ENCODE measurements at places on chromosomes 12 and 14.

DNA sequence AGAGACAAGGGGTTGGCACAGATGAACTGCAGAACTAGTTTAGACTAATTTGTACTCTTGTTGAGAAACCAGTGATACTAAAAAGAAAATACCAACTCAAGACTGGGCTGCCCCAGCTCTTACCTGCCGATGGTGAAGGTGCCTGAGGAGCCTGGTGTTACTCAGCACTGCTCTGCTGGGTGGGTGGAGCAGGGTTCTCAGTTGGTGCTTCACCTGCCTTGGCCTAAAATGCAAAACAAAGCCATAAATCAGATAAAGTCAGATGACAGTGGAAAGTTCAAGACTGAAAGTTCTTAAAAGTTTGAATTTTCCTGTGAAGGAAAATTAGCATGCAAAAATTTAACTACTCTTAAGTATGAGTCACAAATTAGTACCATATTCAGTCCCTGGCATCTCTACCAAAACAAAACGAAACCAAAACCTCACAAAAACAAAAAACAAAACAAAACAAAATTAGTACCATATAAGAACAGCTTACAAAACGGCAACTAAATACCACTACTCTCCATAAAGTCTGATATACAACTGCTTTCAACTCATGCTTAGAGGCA is 21.9 kb downstream of the YBX3 start:
- DNase-seq, result no peak

DNA sequence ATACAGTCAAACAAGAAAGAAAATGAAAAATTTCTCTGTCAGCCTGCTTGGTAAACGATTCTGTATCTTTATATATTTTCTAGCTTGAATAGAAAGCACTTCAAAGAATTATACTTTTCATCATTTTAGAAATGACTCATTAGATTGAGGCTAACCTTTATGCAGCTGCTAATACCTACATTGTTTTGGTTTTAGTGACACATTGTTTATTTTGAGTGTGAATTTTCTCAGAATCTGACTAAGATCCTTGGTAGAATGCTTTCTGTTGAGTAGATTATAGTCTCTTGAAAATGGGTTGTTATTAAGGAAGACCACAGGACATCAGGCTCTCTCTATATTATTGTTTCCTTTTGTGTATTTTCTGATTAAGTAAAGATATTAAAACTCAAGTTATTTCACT is at the start of gene PMCH:
TSS of gene PMCH (minus strand) at position 45 of the 400 bp plus-strand sequence. CDS start 63 bp downstream, outside the sequence.
- DNase-seq, result no peak

DNA sequence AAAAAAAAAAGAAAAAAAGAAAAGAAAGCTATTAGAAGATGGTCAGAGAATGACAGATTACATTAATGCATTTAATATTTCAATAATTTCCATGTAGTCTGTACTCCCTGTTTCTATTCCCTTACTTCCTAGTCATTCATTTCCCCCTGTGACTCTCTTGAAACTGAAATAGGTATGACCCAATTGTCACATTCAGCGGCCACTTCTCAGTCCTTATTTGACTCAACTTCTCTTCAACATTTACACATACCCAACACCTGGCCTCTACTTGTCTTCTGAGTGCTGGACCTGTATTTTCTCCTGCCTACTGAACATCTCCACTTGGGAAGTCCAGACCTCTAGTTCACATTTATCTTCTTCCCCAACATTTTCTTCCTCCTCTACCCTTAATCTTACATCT is 7.2 kb downstream of the EEA1 start:
- no peak for DNase-seq

GRCh38 chr14:29629839-29630238 is 297.8 kb downstream of the PRKD1 start:
- DNase-seq, result no peak

GRCh38 chr12:109473006-109473405 is 4.1 kb downstream of the KCTD10 start:
- DNase-seq, result no peak

DNA sequence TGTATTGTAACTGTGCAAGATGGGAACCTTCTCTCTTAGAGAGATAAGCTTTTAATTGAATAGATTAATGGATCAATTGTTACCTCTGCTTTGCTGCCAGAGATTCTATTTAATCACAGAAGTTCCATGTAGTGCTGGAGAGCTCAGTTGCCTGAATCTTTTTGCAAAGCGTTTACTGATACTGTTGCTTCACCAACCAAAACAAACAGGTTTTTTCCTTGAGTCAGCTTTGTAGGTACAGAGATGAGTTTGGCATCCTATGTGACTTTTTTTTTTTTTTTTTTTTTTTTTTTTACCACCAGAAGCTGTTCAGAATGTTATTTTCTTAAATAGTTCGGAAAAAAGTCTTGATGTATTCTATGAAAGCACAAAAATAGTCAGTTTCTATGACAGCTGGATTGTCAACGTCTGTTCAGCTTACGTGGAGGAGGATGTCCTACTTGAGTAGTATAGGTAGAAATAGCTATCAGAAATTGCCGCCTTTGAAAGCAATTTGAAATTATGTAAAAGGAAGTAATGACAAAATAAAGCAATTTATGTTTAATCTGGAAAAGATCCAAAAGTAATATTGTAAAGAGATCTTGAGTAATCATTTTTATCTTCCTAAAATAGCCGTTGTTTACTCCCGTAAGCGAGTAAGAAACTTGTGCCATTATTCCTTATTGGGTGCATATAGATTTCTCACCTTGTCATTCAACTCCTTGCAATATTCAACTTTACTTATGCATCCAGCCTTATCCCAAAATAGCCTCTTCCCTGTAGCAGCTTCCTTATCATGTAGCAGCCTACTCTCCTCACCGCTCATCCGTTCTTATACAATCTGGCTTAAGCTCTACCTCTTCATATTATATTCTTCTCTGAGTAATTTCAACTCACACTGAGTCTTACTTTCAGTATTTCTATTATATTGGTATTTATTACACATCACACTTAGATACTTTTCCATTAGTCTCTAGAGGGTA is 5.2 kb downstream of the LRRK2 start:
- no peak for DNase-seq

- DNase-seq, result no peak
Measured at GRCh38 chr12:27645671-27646070, 50.6 kb upstream of the REP15 start.

All from left lobe of liver (tissue), 2 donors.